ENCODE measurements at places on chromosomes 2 and 18.
A peak's percentile ranks its signal among the peaks of the same experiment; 100 is the strongest.

GRCh38 chr2:98743835-98744234 lies 12.9 kb upstream of the MGAT4A start:
- no peak for DNase-seq

DNA sequence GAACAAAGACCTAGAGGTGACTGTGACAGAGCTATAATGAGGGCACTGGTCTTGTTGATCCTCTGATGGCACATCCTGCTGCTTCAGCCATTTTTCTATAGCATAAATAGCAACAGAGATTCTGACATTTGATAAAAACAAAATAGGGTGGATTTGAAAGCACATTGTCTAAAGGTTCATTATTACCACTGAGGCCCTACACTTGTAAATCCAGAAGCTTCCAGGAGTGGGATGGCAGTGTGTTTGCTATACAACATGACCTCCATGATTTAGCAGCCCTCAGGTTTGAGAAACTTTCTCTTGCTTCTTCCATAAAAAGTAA lies 93.2 kb upstream of the CD302 start:
- DNase-seq = no peak

- DNase-seq = no peak
Measured at GRCh38 chr18:32174719-32175118, 15.1 kb upstream of the MEP1B start.

- DNase-seq = peak; percentile 37
Measured at GRCh38 chr2:199458009-199458805, 468 bp upstream of the SATB2 start.

- DNase-seq = no peak
Measured at GRCh38 chr2:82793711-82794435, 1665.2 kb downstream of the SUCLG1 start.

DNA sequence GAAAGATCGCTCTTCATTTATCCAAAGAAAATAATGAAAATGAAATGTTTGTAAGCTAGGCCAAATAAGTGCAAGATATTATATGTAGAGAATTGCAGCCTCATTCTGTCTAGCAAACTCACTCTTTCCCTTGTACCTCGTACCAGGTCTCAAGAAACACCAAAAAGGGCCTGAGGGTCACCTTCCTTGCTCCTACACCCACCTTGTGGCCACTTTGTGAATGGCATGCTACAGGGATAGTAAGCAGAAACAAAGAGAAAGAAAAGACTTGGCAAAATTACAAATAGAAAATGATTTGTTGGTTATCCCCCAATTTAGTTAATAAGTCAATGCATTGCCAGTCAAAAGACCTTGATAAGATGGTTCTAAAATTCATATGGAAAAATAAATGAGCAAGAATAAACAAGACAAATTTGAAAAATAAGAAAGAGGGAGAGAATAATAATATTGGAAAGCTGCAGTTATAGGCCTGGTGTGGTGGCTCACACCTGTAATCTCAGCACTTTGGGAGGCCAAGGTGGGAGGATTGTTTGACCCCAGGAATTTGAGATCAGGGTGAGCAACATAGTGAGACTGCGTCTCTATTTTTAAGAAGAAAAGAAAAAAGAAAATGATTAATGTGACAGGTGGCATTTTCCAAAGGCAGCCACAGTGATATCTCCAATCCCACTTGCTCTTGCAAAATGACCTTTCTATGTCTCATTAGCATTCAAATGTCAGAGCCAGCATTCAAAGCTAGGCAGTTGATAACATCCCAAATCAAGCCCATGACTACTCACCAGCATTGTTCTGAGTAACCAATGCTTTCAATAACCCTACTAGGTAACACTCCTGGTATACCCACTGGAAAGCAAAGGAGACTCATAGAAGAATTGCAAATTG lies 38.8 kb upstream of the BMP10 start:
- DNase-seq = peak; percentile 34

GRCh38 chr18:50793641-50794565 lies 25.9 kb downstream of the MRO start:
- DNase-seq = no peak

- DNase-seq = no peak
Measured at GRCh38 chr2:23583467-23583866, 198.5 kb downstream of the KLHL29 start.

DNA sequence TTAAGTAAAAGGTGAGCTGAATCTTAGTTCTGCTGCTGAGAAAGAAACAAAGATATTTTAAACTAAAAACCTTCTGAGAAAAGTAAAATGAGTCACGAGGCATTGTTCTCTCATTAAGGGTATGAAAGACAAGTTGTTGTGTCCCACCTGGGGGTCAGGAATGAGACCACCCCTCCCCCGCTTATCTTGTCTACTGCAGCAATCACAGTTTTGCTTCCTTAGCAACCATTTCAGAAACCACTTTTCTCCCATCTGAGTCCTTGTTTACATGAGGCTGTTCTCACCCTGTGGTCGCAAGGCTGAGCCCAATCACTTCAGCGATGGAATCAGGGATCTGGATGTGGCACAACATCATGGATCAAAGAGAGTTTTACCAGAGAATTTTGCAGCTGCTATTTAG lies 377.6 kb upstream of the NETO1 start:
- no peak for DNase-seq

- DNase-seq = no peak
Measured at GRCh38 chr2:20184067-20184938, 40.6 kb downstream of the SDC1 start.

DNA sequence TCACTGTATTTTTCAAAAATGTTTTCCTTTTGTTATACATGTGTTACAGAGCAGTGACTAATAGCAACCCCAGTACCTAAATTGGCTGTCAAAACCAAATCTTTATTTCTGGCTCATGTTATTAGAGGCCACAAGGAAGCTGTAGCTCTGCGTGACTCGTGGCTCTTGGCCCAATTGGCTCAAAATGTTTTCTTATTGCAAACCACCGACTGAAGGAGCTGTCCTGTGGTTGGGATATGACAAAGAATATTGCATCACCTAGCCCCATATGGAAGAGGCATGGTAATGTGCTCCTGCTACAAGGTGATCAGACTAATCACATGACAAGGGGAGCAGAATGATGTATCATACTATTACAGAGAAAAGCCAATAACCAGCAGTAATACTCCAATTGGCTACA lies 1058.5 kb downstream of the CBLN2 start:
- no peak for DNase-seq

DNA sequence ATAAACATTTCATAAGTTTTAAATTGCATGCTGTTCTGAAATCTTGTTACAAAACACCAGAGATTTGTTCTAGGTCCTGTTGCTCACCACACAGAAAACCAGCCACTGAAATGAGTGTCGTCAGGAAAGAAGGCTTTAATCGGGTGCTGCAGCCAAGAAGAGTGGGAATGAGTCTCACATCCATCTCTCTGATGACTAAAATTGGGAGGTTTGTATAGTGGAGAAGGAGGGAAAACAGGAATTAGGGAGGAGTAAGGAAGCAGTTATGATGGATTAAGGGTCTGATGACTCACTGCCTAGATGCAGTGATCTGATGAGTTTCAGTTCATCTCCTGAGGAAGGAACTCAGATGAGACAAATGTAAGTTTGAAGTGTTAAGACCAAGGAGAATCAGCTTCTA lies 42.1 kb upstream of the GPR39 start:
- DNase-seq = no peak

GRCh38 chr18:64220941-64221340 lies 72.1 kb upstream of the LINC00305 start:
- no peak for DNase-seq

GRCh38 chr2:228535396-228535795 lies 353.9 kb upstream of the SPHKAP start:
- no peak for DNase-seq

- DNase-seq = no peak
Measured at GRCh38 chr18:62258093-62258492, 67.0 kb upstream of the TNFRSF11A start.

DNA sequence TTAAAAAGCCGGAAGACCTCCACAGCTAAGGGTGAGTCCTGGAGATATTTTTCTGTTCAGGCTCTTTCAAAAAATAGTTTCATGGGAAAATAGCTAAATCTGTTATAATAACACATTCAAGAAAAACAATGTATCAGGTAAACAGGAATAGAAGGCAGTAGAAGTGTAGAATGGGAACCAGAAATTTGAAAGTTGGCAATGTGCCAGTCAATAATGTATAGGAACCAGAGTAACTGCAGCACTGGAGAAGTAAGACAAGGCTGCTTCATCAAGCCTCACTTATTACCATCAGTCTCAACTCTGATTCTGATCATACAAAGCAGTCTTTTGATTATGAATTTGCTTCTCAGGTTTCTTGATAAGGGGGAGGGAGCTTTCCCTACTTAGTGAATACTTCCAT lies 81.4 kb upstream of the VRK2 start:
- DNase-seq = no peak

- DNase-seq = no peak
Measured at GRCh38 chr2:27201675-27202074, 10.2 kb upstream of the ATRAID start.

DNA sequence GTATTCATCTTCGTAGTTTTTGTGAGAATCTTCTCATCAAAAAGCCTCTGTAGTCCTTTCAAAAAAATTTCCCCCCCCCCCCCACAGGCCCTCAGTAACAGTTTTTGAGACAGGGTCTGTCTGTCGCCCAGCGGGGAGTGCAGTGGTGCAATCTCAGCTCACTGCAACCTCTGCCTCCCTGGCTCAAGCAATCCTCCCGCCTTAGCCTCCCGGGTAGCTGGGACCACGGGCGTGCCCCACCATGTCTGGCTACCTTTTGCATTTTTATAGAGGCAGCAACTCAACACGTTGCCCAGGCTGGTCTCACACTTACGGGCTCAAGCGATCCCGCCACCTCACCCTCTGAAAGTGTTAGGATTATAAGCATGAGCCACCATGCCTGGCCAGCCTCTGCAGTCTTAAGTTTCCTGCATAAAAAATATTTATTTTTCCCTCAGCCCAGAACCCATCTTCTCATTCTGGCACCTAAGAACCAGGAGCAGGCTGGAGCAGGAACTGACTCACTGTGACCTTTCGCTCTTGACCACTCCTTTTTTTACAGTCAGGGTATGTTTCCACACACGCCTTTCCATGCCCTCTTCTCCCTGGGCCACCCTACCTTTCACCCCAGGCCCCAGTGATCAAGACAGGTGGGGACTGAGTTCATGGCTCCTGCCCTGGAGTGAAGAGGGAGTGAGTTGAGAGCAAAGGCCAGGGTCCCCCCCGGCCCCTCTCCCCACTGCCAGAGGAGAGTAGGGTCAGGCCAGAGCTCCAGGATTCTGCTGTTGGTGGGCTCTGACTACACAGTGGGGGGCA lies 32.5 kb upstream of the NT5DC4 start:
- DNase-seq = no peak

- no peak for DNase-seq
Measured at GRCh38 chr2:121257480-121257840, 27.5 kb downstream of the TFCP2L1 start.

DNA sequence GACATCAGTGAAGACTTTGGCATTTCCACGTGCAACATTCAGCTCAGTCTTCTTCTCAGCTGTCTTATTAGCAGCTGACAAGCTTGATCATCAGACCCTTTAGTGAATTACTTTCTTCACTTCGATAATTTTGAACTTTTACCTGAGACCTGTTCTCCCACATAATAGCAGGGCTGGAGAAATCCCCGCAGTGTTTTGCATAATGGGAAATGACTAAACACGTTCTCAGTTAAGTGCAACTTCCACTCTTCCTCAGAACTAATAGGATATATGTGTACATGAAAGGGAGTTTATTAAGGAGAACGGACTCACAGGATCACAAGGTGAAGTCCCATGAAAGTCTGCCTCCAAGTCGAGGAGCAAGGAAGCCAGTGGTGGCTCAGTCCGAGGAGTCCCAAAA lies 28.8 kb upstream of the MBP start:
- DNase-seq = no peak

- no peak for DNase-seq
Measured at GRCh38 chr2:152584301-152584700, 133.0 kb downstream of the PRPF40A start.

- no peak for DNase-seq
Measured at GRCh38 chr2:185241556-185241955, 497.0 kb upstream of the FSIP2 start.

GRCh38 chr2:10524341-10524740 lies 76.2 kb upstream of the ODC1 start:
- no peak for DNase-seq

- DNase-seq = no peak
Measured at GRCh38 chr18:59063912-59064311, 75.8 kb upstream of the SEC11C start.

GRCh38 chr2:54903736-54904554 lies 146.3 kb downstream of the RTN4 start:
- no peak for DNase-seq

DNA sequence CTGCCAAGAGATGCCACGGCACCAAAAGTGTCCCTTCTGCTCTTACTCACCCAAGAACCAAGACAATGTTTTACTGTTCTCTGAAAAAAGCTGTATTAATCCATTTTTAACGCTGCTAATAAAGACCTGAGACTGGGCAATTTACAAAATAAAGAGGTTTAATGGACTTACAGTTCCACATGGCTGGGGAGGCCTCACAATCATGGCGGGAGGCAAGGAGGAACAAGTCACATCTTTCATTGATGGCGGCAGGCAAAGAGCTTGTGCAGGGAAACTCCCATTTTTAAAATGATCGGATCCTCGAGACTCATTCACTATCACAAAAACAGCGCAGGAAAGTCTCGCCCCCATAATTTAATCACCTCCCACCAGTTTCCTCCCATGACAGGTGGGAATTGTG lies 1.9 kb upstream of the STAT1 start:
- no peak for DNase-seq

- DNase-seq = peak; percentile 5
Measured at GRCh38 chr2:138827426-138828054, 47.4 kb upstream of the NXPH2 start.

DNA sequence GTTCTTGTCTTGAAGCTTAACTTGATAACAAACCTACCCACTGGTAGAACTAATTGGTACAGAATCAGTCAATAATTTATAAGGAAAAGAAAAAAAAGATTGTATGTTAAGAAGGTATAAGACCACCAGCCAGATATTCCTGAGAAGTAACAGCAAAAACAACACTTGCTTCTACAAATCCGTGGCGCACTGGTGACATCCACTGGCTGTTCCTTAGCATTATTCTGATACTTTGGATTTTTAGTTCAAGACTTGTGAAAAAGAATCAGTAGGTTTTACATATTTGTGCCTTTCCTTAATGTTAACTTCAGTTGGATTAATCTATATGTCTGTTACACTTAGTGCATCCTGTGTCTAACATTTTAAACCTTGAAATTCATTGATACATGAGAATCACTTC lies 141.8 kb downstream of the GRB14 start:
- DNase-seq = no peak

DNA sequence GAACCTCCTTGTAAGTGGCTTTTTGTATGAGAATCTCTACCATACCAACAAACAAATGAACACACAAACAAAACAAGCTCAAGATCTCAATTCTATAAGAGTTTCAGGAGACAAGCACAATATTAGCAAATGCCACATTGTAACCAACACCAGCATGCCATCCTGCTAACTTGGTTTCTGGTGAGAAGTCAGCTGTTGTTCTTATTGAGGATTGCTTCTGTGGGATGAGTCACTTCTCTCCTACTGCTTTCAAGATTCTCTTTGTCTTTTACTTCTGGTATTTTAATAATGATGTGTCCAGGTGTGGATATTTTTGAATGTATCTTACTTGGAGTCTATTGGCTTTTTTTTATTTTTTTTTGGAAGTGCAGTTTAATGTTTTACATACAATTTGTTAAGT lies 131.7 kb downstream of the BCL2L11 start:
- DNase-seq = no peak

GRCh38 chr2:201638326-201638725 lies 5.0 kb downstream of the TMEM237 start:
- no peak for DNase-seq

GRCh38 chr18:57089702-57090101 lies 57.2 kb upstream of the BOD1L2 start:
- no peak for DNase-seq

All from GM12891 (cell line).